ENCODE measurements at places on chromosomes 2 and 18. TPM values are rescaled to one million over a fixed set of nuclear protein-coding genes. Genes with fewer than 3 reads are reported as not detected.

The EFR3B gene
- 0.39 TPM for total RNA-seq

The STARD6 gene
- not detected for total RNA-seq

GRCh38 chr2:235740821-235741220 lies 247.0 kb downstream of the AGAP1 start:
- peaks cover 31% of the 10 kb centered on the region for H3K36me3 ChIP-seq
- no peak overlapping the region for H3K27ac ChIP-seq
- H3K4me3 ChIP-seq: no peak overlapping the region
- no peaks in the 10 kb centered on the region for H3K27me3 ChIP-seq
- H3K4me1 ChIP-seq: peaks cover 10% of the 10 kb centered on the region

The ETAA1 gene
- 30.8 TPM for total RNA-seq

The NAT8 gene
- total RNA-seq: not detected

DNA sequence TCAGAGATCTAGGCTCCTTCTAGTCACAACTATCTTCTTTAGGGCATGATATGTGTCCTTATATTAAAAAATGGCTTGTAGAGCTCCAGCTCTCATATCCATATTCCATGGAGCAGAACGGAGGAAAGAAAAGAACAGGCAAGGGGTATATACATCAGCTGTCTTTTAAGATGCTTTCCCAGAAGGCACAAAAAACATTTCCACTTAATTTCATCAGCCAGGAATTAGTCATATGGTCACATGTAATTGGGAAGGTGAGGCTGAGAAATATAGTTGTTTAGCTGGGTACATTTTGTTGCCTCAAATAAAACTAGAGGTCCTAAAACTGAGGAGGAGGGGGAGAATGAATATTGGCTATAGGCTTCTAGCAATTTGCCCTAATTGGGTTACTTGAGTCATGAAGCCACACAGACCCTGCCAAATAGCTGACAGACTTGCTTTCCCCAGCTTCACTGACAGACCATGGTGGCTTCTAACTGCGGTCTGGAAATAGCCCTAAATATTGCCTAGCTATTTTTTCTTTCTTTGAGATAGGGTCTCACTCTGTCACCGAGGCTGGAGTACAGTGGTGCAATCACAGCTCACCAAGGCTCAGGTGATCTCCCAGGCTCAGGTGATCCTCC lies 20.0 kb downstream of the MAIP1 start:
- 0 out of 2 replicates have a peak, but pooled peaks cover 5% of the 10 kb centered on the region for H3K36me3 ChIP-seq
- H3K4me3 ChIP-seq: no peak overlapping the region
- no peaks in the 10 kb centered on the region for H3K27me3 ChIP-seq
- no peak overlapping the region for H3K27ac ChIP-seq
- H3K4me1 ChIP-seq: 0 out of 2 replicates have a peak, but pooled peaks cover 5% of the 10 kb centered on the region

The VWC2L gene
- total RNA-seq: not detected

GRCh38 chr2:120793682-120794403 lies 58.2 kb downstream of the GLI2 start:
- H3K27ac ChIP-seq: no peak overlapping the region
- no peak for DNase-seq
- peaks cover 24% of the 10 kb centered on the region for H3K4me1 ChIP-seq
- H3K36me3 ChIP-seq: peaks cover 18% of the 10 kb centered on the region

The TMEM247 gene
- total RNA-seq: not detected

DNA sequence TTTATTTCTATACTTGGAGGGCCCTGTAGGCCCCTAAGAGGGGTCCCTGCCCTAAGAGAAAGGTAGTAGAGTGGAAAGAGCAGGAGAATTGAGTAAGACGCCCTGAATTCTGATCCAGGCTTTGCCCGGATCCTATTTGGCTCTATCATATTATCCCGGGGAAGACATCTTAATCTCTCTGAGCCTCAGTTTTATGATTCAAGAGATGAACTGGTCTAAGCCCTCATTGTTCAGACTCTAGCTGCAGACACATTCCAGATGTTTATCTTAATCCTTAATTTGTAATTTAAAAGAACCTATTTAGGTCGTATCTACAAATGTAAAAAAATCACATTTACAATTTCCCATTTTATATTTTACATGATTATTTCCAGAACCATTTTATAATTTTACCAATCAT lies 220.1 kb downstream of the AGPS start:
- H3K36me3 ChIP-seq: no peaks in the 10 kb centered on the region
- DNase-seq: no peak
- H3K4me1 ChIP-seq: no peaks in the 10 kb centered on the region

DNA sequence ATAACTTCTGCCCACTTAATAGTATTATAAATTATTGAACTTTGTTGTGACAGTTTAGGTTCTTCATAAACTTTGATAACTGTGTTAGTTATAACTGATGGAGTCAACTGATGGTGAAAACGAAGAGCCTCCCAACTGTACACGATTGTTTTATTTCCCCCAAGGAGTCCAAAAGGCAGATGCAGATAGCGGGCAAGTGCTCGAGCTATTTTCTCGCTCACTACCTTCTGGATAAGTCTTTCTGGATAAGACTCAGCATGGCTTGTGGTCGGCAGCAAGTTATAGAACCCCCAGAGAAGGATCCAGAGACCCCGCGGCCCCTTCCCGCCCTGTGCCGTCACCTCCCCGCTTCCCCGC lies 517 bp downstream of the GCFC2 start:
- peaks cover 14% of the 10 kb centered on the region for H3K4me1 ChIP-seq
- no peak for DNase-seq
- H3K27me3 ChIP-seq: no peaks in the 10 kb centered on the region
- H3K27ac ChIP-seq: peak overlapping the region; percentile 77
- peaks cover 6% of the 10 kb centered on the region for H3K36me3 ChIP-seq

DNA sequence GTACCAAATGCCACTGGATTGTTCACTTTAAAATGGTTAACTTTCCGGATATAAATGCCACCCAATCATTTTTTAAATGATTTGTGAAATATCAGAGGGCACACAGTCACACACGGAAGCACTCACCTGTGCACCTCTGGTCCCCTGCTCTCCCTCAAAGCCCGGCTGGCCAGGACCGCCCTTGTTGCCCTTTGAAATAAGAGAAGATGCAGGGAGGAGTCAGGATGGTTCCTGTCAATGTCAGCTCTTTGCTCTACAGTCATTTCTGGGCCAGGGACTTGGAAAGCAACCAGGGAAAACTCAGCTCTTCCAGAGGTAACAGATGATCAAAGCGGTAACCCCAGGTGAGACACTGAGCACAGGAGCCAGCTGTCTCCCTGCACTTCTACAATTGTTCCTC lies 60.7 kb downstream of the COL6A3 start:
- peaks cover 100% of the 10 kb centered on the region for H3K36me3 ChIP-seq
- DNase-seq: no peak
- H3K4me1 ChIP-seq: no peaks in the 10 kb centered on the region

The MCM6 gene
- total RNA-seq: 26.6 TPM

The ACMSD gene
- not detected for total RNA-seq

DNA sequence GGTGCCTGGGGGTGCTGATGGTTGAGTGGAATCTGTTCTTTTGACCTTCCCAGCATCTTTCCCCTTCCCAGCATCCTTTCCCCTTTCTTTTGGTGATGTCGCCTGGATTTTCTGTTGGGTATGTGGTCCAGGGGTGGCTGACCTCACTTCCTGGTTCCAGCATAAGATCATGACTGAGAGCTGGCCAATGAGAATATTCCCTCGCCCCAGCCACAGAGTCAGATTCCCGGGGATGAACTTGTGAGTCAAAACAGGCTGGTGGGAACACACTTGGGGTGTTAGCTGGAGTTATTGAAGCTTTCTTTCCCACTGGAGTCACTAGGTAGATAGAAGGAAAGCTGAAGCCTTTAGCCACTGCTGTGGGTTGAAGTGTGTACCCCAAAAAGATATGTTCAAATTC lies 28.0 kb upstream of the FOSL2 start:
- H3K27me3 ChIP-seq: no peaks in the 10 kb centered on the region
- H3K4me3 ChIP-seq: no peak overlapping the region
- no peaks in the 10 kb centered on the region for H3K36me3 ChIP-seq
- H3K4me1 ChIP-seq: peaks cover 24% of the 10 kb centered on the region

The PSD4 gene
- 3.2 TPM for total RNA-seq

DNA sequence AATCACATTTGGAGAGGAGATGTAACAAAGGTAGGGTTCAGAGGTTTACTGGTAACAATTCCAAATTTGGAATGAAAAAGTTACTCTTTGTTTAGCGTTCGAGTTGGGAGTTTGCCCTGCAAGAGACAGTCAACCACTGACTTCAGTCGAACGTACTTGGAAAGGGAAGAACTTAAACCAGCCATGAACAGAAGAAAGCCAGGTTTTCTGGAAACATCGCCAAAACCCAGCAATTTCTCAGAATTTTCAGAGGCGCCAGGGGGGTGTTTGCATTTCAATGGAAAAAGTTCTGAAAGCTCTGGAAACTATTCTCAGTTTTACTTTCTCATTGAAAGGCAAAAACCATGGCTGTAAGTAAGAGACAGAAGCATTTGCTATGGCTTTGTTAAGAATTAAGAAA lies 28.5 kb upstream of the AQP4 start:
- peaks cover 2% of the 10 kb centered on the region for H3K27me3 ChIP-seq
- H3K36me3 ChIP-seq: no peaks in the 10 kb centered on the region
- no peak overlapping the region for H3K27ac ChIP-seq
- H3K4me1 ChIP-seq: no peaks in the 10 kb centered on the region
- no peak for DNase-seq

The KATNAL2 gene
- 0.18 TPM for total RNA-seq

- H3K4me3 ChIP-seq: no peak overlapping the region
- H3K27me3 ChIP-seq: no peaks in the 10 kb centered on the region
- H3K27ac ChIP-seq: no peak overlapping the region
- H3K36me3 ChIP-seq: no peaks in the 10 kb centered on the region
- no peak for DNase-seq
- no peaks in the 10 kb centered on the region for H3K4me1 ChIP-seq
Observed at GRCh38 chr2:148122788-148123187, 101.9 kb downstream of the MBD5 start.

- H3K4me1 ChIP-seq: peaks cover 23% of the 10 kb centered on the region
- DNase-seq: peak; percentile 24
- H3K27ac ChIP-seq: no peak overlapping the region
- no peak overlapping the region for H3K4me3 ChIP-seq
Observed at GRCh38 chr18:58058720-58059119, 14.7 kb downstream of the NEDD4L start.

GRCh38 chr2:20592106-20593071 lies 58.5 kb downstream of the HS1BP3 start:
- peaks cover 67% of the 10 kb centered on the region for H3K4me1 ChIP-seq
- DNase-seq: no peak
- no peak overlapping the region for H3K4me3 ChIP-seq
- no peaks in the 10 kb centered on the region for H3K27me3 ChIP-seq

DNA sequence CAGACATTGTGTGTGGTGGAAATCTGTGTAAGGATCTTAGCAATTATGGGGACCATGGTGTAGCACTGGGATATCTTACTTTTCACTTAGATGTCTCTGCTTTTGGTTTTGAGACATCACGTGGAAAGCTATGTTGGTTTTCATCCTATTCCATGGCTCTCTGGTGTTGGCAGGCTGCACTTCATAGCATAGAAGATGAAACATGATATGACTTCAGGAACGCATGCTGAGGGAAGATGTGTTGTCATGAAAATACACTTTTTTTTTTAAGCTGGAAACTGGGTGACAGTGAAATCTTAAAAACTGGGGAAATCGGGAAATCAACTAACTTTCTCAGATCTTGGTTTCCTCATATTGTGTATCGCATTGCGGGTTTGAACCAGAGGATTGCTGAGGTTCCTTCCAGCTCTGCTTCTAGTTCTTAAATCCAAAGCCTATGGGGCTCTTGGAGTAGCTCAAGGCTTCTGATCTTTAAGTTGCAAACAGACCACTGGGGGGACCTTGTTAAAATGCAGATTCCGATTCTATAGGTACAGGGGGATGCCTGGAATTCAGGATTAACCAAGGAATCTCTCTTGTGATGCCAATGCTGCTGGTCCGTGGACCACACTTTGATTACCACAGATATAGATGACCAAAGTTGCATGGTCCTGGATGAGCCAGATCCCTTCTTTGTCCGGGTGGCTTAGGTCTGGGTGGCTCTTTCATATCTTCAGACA lies 160.7 kb downstream of the SH3RF3 start:
- DNase-seq: no peak
- no peak overlapping the region for H3K4me3 ChIP-seq

The RNF152 gene
- total RNA-seq: 18.0 TPM

The LNPK gene
- 46.0 TPM for total RNA-seq

- H3K36me3 ChIP-seq: peaks cover 11% of the 10 kb centered on the region
- H3K4me1 ChIP-seq: peaks cover 32% of the 10 kb centered on the region
- no peaks in the 10 kb centered on the region for H3K27me3 ChIP-seq
- peak overlapping the region; percentile 53 for H3K4me3 ChIP-seq
- peak overlapping the region; percentile 99 for H3K27ac ChIP-seq
- DNase-seq: peak; percentile 54
Observed at GRCh38 chr2:54557601-54558187, 101.6 kb downstream of the SPTBN1 start.

DNA sequence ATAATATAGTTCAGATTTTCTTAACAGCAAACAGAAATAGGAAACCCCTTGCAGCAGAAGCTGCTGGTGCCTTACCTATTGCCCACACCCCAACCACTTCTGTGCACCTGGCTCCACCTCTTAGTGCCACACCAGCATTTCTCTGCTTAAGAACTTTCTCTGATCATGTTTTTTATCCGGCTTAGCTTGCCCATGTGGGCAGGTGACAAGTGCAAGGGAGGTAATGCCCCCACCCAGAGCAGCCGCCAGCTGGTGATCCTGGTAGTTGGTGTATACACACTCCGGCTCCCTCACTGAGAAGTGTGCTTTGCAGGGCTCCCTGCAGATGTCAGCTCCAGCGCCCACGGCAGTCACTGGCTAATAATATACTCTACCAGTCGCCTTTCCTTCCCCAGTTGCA lies 126.3 kb downstream of the ALPK2 start:
- H3K4me3 ChIP-seq: no peak overlapping the region
- no peaks in the 10 kb centered on the region for H3K27me3 ChIP-seq
- H3K27ac ChIP-seq: no peak overlapping the region
- peaks cover 4% of the 10 kb centered on the region for H3K4me1 ChIP-seq

Measured in SJSA1 (cell line).